ENCODE measurements at places on chromosomes 1 and 21. TPM values are rescaled to one million over a fixed set of nuclear protein-coding genes. Genes with fewer than 3 reads are reported as not detected.
A peak's percentile ranks its signal among the peaks of the same experiment; 100 is the strongest.

DNA sequence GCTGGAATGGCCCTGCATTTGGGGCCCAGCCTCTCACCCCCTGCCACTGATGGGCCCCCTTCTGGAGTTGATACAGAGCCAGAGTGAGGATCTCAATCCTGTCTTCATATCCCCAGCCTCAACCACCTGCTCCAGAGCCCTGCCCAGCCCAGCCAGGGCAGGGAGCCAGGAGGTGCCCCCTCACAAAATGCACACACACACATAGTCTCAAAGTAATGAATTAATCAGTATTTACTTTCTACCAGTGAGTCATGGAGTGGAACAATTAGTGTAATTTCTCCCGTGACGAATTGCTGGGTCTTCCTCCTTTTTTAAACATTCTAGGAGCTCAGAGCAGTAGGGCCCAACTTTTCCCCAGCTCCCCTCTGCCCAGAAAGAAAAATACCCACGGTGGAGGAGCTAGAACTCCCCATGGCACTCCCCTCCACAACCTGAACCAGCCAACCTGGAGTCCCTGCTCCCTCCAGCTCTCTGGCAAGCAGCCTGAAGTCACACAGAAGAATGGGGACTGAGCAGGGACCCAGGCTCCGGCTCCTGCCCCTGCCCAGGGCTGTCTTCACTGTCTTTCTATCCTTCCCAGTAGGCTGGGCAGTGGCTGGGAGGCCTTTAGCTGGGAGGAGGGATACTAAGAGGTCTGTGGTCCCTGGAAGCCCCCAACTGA lies 29.3 kb downstream of the SDC3 start:
- no peaks in the 10 kb centered on the region for H3K36me3 ChIP-seq
- H3K27ac ChIP-seq, result no peak overlapping the region
- peaks cover 16% of the 10 kb centered on the region for H3K4me1 ChIP-seq
- no peak overlapping the region for H3K4me3 ChIP-seq

DNA sequence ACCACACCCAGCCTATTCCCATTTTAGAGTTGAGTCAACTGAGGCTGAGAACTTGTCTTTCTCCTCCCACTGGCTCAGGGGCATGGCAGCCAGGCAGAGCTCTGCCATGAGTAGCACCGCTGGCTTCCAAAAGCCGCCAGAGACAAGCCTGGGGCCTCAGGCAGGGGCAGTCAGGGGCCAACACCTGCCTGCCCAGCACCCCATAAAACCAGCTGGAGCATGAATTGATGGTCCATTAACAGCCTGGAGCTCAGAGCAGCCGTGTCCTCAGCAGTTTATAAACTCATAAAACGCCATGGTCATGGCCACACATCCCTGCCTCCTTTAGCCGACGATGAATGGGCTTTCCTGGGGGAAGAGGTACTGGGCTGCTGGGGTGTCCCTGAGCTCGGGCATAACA lies 50.6 kb upstream of the PAX7 start:
- H3K27ac ChIP-seq, result no peak overlapping the region
- DNase-seq, result no peak
- no peaks in the 10 kb centered on the region for H3K36me3 ChIP-seq
- no peak overlapping the region for H3K4me3 ChIP-seq
- H3K27me3 ChIP-seq, result no peaks in the 10 kb centered on the region

GRCh38 chr1:169495046-169495775 lies 9.5 kb upstream of the SLC19A2 start:
- H3K36me3 ChIP-seq, result no peaks in the 10 kb centered on the region
- peak; percentile 73 for DNase-seq
- H3K4me1 ChIP-seq, result no peaks in the 10 kb centered on the region
- no peak overlapping the region for H3K27ac ChIP-seq
- no peaks in the 10 kb centered on the region for H3K27me3 ChIP-seq

DNA sequence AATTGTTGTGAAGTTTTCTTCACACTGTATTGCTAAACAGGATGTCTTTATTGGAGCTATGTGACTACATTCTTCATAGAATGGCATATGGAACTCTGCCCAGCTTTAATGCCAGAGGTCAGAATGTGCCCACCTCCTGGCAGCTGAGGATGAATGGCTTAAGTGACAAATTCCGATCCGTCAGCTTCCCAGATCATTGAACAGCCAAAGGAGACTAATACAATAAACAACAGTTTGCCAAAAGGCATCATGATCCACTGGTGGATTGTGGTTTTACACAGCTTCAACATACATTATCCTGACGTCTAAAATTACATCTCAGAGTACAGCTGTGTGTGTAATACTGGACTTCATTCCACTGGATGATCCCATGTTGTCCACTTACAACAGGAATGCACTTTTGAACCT lies 68.7 kb upstream of the C1orf105 start:
- H3K4me1 ChIP-seq, result no peaks in the 10 kb centered on the region
- no peaks in the 10 kb centered on the region for H3K27me3 ChIP-seq
- no peak for DNase-seq
- H3K27ac ChIP-seq, result no peak overlapping the region
- no peak overlapping the region for H3K4me3 ChIP-seq
- H3K36me3 ChIP-seq, result no peaks in the 10 kb centered on the region

The PDIK1L gene
- 2.5 TPM for polyA plus RNA-seq

DNA sequence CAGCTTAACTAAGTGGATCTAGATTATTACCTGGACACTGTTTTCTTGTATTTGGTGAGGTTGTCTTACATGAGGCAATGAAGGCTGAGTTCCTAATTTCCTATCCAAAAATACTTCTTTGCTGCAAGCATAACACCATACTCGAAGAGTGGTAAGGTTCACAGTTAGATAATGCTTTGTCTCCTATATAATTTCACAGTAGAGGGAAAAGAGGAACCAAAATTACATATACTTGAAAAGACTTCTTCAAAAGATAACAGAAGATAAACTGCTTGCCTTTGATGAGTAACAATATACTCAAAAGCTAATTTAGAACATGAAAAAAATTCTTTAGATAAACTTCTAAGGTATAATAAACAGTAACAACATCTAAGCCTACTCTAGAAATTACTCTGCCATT lies 20.4 kb downstream of the USP33 start:
- no peak overlapping the region for H3K4me3 ChIP-seq
- H3K4me1 ChIP-seq, result no peaks in the 10 kb centered on the region
- DNase-seq, result no peak
- H3K27me3 ChIP-seq, result no peaks in the 10 kb centered on the region
- H3K27ac ChIP-seq, result no peak overlapping the region

Measured in CD14-positive monocyte (primary cell).